ENCODE measurements at places on chromosomes 12 and 14.

- DNase-seq = peak; percentile 70
Measured at GRCh38 chr12:26651566-26652188, 181.3 kb downstream of the ITPR2 start.

DNA sequence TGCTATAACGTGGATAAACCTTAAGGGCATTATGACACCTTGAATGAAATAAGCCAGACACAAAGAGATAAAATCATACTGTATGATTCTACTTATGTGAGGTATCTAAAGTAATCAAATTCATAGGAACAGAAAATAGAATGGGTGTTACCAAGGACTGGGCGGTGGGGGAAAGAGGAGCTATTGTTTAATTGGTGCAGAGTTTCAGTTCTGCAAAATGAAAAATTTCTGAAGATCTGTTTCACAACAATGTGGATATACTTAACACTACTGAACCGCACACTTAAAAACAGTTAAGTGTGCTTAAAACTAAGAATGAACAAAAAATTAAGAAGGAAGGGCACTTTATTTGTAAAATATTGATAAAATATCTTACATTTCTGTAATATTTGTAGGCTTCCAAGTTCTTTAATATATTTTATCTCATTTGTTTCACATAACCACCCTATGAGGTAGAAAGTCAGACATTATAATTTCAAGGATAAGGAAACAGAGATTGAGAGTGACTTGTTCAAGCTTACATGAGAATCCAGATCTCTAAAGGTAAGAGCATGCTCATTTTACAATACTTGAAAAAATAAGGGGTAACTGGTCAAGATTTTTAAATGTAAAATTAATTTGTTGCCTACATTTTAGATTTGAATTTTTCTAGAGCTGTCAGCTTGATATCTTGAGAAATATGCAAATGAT, 14.9 kb downstream of the LTA4H start:
- no peak for DNase-seq

DNA sequence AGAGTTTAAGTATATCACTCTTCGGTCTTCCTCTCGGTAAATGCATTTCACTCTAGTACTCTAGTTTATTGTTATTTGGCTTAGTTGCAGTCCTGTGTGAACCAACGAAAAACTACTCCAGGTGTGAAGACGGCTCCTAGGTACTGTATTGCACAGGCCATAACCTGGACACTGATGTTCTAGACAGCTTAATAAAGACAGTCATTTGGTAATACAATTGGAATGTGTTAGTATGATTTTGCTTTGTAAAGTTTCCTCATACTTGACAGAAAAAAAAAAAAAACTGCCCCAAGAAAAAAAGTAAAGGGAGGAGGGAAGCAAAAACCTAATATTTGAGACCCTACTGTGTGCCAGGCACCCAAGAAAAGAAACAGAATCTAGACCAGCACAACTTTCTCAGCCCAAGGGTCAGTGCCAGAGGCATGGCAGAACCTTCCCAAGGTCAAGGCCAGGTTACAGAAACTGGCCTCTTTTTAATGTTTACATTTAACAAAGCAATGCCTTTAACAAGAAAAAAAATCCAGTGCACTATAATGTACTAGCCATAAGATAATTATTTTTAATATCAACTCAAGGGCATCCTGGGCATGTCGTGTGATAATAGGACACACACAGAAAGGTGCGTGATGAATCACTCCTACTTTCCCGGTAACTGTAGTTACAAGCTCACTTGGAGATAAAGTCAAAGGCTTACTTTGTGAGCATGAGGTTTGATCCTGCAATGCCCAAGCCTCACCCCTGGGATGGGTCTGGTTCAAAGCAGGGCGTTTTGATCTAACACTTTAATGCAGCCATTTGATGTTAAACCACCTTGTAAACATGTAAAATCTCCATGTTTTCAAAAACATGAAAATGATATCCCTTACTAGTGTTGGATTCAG, 110.6 kb downstream of the BMP4 start:
- DNase-seq = no peak

- DNase-seq = no peak
Measured at GRCh38 chr14:43671716-43672485, 835.2 kb downstream of the FSCB start.

DNA sequence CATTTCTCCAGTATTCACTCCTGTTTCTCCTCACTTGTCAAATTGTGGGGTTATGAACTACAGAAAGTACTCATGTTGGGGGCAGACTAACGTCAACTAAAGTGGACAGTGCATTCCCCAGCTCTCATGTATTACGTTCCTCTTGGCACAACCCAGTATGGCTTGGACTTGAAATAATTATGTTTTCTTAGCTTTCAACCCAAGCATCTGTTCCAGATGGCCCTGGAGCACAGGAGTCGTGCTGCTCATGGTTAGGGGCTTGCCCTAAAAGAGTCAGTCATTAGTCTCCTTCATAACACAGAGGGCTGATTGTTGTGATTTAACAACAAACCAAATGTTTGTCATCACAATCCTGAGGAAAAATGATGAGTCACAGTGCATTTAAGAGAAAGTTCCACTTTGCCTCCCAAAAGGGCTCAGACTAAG, 154.4 kb downstream of the RPAP3 start:
- DNase-seq = no peak

- DNase-seq = no peak
Measured at GRCh38 chr12:105240228-105240627, 4.3 kb upstream of the APPL2 start.

DNA sequence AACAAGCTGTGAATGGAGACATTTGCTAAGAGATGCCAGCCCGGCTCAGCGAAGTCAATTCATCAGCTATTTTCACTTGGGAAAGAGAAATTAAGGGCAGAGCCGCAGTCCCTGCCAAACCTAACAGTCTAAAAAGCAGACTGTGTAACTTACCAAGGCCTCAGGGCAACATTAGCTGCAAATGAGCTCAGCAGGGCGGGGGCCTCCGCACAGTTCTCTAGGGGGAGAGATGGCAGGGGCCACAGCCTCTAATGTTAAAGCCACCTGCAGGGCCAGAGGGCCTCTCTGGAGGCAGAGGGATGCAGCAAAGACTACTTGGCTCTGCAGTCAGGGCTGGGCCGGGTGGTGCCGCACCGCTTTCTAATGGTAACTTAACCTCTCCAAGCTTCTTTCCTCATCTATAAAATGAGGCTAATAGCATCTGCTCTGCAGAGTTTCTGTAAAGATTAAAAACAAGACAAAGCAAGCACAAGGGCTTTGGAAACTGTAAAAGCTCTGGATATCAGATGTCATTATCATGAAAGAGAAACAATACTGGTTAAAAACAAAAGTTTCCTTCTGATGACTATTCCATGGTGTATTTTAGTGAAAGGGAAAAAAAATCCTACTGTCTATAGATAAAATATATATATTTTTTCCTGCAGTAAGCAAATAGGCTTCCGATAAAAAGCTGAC, 13.4 kb upstream of the GPRC5A start:
- no peak for DNase-seq

GRCh38 chr12:47679785-47680184, 26.0 kb downstream of the RPAP3 start:
- DNase-seq = no peak

GRCh38 chr14:49297102-49297501, 289.1 kb downstream of the RPS29 start:
- DNase-seq = no peak

DNA sequence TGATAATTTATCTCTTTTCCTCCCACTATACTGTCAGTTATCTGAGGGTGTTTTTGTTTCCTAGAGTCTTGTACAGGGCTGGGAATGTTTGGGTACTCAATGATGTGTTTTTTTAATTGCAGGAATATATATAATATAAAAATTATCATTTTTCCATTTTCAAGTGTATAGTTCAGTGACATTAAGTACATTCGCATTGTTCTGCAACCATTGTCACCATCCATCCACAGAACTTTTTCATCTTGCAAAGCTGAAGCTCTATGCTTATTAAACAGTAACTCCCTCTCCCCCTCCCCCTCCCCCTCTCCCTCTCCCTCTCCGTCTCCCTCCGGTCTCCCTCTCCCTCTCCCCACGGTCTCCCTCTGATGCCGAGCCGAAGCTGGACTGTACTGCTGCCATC, 93.0 kb upstream of the MANSC4 start:
- DNase-seq = no peak

- DNase-seq = no peak
Measured at GRCh38 chr12:70028918-70029317, 203.9 kb downstream of the MYRFL start.

DNA sequence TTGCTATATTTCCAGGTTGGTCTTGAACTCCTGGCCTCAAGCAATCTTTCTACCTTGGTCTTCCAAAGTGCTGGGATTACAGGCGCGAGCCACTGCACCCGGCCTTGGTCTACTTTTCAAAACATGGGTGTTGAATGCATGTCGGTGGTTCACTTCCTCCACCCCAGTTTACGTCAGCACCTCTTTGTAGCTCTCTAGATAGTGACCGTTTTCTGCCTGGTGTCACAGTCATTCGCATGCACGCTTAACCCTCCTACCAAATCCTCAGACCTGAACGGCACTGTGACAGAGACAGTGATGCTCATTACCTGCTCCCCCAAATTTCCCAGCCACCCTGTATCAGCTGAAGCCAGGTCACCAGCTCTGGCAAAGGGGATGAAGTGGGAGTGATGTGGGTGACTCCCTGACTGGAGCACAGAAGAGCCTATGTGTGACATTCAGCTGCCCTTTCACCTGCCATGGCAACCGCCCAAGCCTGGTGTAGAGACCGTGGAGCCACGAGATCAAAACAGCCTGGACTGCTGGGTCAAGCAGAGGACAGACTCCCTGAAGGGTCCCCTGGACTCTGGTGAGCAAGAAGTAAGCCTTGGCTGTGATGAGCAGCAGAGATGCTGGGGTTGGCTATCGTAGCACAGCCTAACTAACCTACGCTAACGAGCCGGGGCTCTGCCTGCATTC, 66.2 kb upstream of the GPR68 start:
- DNase-seq = no peak

DNA sequence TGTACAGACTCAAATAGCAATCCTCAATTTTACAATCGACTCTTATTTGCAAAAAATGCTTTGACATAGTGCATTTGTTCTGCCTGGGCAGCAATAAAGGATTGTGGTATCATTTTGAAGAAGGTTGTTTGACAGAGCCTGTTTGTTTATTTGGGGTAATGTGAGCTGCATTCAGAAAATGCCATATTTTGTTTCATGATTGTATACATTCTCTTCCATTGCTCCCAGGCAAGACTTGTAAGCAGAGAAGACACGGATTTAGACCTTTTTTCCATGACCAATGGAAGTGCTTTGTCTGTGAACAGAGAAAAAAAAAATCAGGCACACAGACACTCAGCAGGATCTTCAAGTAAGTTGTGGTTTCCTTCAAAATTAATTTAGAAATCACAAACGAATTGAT, 35.5 kb upstream of the ALX1 start:
- no peak for DNase-seq

DNA sequence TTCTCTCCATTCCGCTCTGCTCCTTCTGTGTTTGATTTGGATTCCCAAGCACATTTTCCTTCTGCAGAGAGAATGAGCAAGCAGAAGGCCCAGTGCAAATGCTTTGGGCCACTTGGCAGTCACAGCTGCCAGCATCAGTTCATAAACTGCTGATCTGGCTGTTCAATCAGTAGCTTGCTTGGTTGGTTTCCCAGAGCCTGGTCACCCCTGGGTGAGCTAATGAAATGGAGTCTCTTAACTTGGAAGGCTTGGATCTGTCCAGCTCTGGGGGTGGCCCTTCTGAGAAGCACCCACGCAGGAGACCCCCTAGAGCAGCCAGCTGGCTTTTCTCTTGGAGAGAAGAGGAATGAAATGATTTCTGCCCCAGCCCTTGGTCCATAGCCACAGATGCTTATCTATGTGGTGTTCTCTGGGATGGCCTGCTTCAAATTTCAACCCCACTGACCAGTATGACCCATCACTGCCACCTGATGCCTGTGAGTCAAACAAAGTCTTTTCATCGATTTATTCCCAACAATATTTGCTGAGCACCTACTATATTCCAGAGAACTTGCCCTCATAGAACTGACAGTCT, 30.3 kb downstream of the FAIM2 start:
- DNase-seq = no peak

DNA sequence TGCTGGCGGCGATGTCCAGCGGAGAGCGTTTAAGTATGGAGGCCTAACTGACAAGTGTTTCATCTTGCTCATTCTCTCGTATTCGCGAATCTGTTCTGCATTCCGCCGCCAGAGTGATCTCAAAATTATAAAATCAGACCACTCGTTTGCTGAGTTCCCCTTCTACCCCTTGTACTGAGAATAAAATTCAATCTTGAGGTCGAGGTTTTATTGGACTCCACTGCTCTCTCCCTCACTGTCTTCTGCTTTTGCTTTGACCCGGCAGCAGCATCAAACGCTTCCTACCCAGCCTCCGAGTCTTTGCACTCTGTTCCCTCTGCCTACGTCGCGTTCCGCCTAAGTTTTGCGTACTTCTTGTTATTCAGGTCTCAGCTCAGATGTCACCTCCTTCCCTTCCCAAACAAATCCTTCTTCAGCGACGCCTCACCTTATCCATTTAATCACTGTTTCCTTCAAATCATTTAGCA, 462 bp downstream of the KNTC1 start:
- DNase-seq = no peak

DNA sequence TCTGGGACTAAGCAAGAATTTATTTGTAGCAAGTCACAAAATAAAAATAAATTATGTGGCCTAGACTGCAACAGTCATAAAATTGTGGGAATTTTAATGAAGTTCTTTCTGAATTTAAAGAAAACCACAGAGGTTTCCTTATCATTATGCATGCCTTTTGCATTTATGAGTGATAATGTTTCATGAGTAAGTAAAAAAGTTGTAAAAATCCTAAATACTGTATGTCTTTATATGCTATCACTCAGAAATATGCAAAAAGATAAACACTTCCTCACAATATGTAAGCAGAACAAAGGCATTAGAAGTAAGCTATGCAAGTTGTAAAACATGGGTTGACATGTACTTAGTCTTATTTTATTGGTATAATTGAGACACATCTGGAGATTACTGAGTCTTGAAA, 239.4 kb upstream of the PDE3A start:
- DNase-seq = no peak

GRCh38 chr12:113896194-113896593, 69.9 kb downstream of the RBM19 start:
- DNase-seq = no peak

GRCh38 chr14:68442828-68443629, 349.8 kb downstream of the ZFP36L1 start:
- DNase-seq = peak; percentile 88

- no peak for DNase-seq
Measured at GRCh38 chr12:91074851-91075250, 17.0 kb upstream of the KERA start.

DNA sequence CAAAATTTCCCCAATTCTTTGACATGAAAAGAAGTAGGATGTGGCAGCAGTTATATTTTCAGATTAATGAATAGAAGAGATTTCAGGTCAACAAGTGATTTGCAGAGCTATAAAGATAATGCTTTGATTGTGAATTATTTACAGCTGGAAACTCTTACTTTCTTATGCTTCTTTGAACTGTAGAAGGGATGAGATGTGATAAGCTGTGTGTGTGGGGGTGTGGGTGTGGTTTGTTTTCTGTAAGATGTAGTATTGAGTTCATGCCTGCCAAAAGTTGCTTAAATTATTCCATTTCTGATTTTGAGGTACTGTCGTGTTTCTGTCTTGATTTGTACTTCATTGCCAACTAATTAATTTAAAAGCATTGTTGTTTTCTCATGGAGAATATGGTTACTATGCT, 22.7 kb downstream of the AEBP2 start:
- DNase-seq = no peak

- no peak for DNase-seq
Measured at GRCh38 chr14:23020143-23021128, 10.5 kb upstream of the C14orf93 start.
